NCI-H187 treated with DMSO at 0.1 percent for 48 hours (cell line): ENCODE measurements at places on chromosomes 2 and 18.

DNA sequence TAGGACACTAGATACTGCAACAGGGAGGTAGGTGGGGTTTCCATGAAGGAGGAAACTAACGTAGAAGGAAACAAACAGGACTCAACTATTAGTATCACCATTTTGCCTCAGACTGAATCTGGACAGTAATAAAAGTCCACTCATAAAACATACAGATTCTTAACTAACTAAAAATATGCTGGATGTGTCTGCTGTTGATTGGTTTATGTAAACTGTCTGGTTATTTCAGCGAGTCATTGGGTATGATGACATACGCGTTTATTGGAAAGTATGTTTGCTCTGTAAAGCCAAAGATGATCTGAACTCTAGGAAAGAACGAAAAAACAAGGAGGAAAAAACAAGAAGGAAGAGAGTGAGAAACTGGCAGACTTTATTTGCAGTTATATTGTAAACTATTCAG is 1816.1 kb upstream of the LRRTM1 start:
- DNase-seq, result no peak

- no peak for DNase-seq
Observed at GRCh38 chr2:203819434-203820133, 48.0 kb upstream of the CTLA4 start.

DNA sequence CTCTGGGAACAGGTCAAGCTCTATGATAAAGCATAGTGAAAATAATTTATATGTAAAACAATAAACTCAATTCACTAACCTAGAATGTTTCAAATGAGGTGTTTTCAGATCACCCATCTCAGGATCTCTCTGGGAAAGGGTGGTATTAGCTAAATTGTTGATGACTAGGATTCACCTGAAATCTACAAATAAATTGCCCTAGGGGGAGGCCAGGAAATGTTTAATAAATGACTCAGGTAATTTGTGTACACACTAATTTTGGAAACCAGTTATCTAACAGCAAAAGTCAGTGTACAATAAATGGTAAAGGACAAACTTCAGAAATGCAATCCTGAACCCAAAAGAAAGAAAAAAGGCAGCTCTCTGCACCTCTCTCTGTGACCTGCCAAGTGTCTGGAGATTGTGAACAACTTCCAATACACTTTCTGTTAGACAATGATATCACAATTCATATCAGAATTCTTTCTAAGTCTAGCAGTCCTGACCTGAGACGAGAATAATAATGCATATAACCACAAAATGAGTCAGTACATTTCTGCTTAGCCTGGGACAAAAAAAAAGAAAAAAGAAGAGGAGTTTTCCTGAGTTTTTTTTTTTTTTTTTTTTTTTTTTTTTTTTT is 760.0 kb downstream of the EPHA4 start:
- DNase-seq, result no peak

DNA sequence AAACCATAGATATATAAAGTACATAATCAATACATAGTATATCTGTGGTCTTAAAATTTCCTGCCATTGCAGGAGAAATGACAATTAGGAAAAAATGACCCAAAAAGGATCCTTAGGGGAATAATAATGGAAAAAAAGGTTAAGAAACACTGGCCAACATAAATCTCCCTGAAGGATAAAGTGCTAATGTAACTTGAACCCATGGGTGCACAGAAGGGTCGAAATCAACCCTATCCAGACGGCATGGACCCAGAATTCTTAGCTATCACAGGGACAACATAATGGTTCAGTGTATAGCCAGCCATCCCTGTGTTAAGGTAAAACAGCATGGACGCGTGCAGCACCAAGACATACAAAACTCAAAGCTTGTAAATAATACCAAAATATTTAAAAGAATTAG is 150.8 kb downstream of the DYM start:
- DNase-seq, result no peak

- DNase-seq, result no peak
Observed at GRCh38 chr2:195304310-195304709, 352.7 kb upstream of the SLC39A10 start.

- DNase-seq, result no peak
Observed at GRCh38 chr2:220241423-220241822, 614.0 kb downstream of the SLC4A3 start.

- no peak for DNase-seq
Observed at GRCh38 chr18:3132700-3133099, 87.1 kb downstream of the MYOM1 start.

DNA sequence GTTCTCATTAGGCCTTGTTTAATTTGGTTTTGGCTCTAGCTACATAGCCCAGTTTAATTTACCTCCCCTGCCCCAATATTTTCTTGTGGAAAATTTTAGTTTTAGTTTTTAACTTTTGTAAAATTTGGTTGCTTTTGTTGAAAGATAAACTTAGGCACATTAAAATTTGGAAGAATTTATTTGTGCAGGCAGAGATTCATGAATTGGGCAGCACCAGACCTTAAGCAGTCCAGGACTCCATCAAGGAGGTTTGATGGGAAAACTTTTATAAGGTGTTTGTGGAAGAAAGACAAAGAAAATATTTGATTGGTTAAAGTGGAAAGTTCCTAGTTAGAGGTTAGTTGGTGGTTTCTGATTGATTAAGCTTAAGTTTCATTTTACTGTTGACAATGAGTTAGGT is 16.4 kb upstream of the PNPT1 start:
- no peak for DNase-seq

DNA sequence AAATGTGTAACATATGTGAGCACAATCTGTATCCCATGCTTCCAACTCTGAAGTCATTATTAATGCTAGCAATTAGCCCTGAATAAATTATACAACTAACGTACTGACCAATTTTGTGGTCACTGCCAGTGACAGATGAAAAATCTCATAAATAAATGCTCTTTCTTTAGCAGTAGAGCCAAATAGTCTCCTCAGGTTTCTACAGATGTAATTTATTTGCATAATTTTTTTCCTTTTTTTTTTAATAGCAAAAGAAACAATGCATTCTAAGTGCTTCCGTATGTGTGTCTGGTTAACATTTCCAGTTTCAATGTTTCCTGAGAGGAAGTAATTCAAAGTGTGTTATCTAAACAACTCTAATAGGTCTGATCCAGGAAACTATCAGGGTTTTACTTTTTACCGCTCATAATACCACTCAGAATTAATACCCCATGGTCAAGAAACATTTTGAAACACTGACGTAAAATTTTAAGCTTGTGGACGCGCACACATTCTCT is 108.4 kb downstream of the MEP1B start:
- no peak for DNase-seq

DNA sequence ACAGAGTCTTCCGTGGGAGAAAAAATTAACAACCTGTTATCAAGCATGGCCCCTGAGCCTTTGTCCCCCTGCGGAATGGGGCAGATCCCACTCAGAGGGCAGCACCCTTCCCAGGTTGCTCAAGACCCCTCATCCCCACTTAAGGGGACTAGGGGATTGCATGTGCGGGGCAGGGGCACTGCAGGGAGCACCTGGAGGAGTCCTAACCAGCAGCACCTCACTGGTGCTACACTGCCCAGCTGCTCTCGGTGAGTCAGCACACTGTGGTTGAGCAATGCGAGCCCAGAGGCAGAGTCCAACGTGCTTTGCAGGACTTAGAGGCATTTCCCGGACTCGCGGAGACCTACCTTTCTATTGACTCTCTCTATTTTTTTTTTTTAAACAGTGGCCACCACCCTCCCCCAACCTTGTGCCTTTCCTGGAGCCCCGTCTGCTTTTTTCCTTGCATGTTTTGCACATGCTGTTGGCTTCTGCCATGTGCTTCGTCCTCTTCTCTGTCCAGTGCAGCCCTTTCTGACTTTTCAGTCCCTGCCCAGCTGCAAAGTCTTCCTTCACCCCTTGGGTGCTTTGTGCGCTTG is 74.0 kb downstream of the IL1R2 start:
- no peak for DNase-seq

DNA sequence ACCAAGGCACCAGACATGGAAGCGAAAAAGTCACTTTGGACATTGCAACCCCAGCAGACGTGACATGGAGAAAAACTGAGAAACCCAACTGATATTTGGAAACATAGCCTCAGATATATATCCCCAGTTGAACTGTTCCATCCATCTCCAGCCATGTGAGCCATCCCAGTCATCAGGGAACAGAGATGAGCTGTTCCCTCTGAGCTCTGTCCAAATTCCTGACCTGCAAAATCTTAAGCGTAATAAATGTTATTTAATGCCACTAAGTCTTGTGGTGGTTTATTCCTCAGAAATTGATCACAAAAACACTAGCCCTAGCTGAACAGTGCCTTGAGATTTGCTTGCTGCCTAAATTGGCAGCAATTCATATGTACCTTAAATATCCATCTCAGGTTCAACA is 182.8 kb downstream of the NRP2 start:
- DNase-seq, result no peak

DNA sequence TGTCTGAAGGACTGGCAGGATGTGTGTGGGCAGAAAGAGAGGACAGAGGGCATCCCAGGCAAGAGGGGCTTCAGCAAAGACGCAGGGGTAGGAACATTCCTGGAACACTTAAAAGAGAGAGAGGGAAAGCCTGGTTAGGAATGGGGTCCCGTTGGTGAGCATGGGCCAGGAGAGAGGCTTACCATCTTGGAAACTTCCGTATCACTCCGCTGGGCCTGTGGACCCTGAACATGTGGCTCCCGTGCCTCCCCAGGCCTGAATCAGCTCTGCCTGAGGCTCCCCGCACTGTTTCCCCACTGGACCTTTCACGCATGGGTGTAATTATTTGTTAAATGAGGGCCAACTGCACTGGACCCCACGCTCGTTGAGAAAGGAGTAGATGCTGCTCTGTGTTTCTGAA is 191.1 kb upstream of the GLI2 start:
- no peak for DNase-seq

DNA sequence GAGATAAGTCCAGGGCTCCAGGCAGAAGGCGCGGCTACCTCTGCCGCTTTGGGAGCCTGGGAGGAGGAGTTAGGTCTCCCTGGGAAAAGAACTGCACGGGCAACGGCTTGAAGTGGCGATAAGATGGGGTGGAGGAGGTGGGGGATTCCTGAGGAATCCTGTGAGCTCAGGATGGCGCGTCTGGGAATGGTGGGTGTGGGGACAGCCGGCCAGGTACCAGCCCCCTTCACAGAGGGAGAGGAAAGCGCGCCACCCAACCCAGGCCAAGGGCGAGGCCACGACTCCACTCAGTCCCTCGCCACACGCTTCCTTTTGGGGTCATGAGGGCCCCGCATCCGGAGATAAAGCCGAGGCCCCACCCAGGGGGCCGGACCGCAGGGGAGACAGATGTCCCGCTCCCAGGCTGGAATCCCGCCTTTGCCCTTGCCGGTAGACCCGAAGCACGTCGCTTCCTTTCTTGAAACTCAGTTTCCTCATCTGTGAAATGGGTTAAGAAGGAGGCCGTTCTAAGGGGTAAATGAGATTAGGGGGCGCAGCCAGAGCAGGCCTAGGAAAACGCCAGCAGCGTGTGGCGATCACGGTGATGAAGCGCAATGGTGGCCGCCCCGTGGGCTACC is 1.7 kb upstream of the CTDSP1 start:
- peak; percentile 2 for DNase-seq

DNA sequence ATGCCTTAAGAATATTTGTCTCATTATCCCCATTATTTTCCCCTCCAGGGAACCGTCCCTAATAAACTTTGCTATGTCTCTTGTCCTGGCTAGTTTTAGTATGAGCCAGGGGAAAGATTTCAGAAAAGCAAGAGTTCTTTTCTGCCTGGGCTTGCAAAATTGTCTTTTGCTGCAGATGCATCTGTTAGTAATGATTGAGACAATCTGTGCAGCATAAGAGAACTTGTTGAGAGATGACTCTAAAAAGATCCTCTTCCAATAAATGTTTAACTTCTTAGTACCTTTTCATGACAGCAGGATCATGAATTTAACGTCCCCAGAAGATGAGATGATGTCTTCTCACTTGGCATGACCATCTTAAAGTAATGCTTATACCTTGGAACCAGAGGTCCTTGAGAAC is 172.5 kb upstream of the CREB1 start:
- no peak for DNase-seq

- no peak for DNase-seq
Observed at GRCh38 chr2:239566162-239566994, 165.6 kb upstream of the HDAC4 start.

- DNase-seq, result peak; percentile 97
Observed at GRCh38 chr18:23994361-23994902, 20.1 kb upstream of the TTC39C start.

- DNase-seq, result peak; percentile 42
Observed at GRCh38 chr2:135279209-135279608, 227.1 kb downstream of the RAB3GAP1 start.

GRCh38 chr2:205171261-205171940 is 510.9 kb upstream of the NRP2 start:
- DNase-seq, result no peak

DNA sequence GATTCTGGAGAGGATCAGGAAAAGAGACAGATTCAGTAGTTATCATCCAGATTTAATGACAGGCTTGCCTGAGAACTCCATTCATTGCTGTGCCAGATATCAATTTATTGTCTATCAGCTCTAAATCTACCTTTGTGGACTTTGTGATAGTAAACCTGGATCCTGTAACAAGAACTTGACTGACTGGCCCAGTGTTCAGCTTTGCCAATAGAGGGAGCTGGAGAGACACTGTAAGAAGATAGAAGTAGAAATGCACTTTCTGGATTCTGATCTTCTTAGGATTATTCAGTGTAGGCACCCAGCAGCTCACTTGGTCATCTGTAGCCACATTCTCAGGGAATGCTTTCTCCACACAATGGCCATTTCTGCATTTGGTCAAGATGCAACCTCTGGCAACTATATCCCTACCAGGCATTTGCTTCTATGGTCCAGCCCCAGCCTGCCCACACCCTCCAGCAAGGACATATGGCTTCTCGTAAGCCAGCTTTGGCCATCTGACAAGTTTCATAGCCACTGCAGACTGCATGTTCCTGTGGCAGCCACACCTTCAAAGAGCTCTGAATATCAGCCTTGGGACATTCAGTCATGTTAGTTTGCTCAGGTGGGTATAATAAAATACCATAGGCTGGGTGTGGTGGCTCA is 6.1 kb upstream of the SERPINB8 start:
- DNase-seq, result peak; percentile 12

GRCh38 chr2:225693259-225693658 is 293.7 kb downstream of the NYAP2 start:
- DNase-seq, result no peak

- no peak for DNase-seq
Observed at GRCh38 chr2:240949791-240950705, 43.9 kb downstream of the CROCC2 start.

GRCh38 chr2:9692456-9693195 is 61.8 kb upstream of the YWHAQ start:
- no peak for DNase-seq

GRCh38 chr2:96775160-96775559 is 14.5 kb downstream of the CNNM4 start:
- no peak for DNase-seq

GRCh38 chr2:44549856-44550255 is 188.1 kb downstream of the CAMKMT start:
- DNase-seq, result no peak
